CD4-positive, alpha-beta memory T cell (primary cell): ENCODE measurements at places on chromosomes 1 and 21.

- no peak for DNase-seq
These were observed 149.9 kb downstream of the CHRM3 start for GRCh38 chr1:239536165-239536849.

- no peak for DNase-seq
These were observed 11.4 kb upstream of the SLC2A5 start for GRCh38 chr1:9080705-9081291.

DNA sequence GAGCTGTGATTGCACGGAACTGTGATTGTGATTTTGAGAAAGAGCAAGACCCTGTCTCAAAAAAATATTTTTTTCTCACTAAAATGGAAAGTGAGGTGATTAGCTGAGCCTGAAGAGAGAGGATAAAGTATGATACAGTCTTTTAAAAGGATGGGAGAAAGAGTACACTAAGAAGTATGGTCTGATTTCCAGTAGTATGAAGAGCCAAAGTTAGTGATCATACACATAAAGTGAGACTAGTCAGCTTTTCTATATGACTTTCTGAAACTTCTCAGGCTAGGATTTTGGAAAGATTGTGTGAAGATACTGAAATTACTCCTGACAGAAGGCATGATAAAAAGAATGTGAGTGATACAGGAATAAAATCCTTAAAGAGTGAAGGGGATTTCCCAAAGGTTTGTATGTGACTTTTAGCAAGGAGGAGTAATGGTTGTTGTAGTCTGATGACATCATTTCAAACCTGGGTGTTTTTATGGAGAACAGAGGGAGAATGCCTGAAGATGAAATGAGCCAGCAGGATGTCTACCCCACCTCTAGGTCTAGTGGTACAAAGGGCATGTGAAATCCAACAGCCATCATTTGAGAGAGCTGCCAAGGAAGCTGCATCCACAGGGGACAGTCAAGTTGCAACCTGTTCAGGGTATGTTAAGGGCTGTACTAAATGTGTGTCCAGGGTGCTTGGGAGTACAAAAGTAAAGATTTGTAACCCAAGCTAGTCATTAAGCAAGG is 157.7 kb downstream of the PIK3R3 start:
- DNase-seq: no peak

- no peak for DNase-seq
These were observed 6.1 kb upstream of the CROCC start for GRCh38 chr1:16915627-16915973.

- DNase-seq: peak; percentile 57
These were observed 19.7 kb downstream of the BTG2 start for GRCh38 chr1:203325026-203325417.

DNA sequence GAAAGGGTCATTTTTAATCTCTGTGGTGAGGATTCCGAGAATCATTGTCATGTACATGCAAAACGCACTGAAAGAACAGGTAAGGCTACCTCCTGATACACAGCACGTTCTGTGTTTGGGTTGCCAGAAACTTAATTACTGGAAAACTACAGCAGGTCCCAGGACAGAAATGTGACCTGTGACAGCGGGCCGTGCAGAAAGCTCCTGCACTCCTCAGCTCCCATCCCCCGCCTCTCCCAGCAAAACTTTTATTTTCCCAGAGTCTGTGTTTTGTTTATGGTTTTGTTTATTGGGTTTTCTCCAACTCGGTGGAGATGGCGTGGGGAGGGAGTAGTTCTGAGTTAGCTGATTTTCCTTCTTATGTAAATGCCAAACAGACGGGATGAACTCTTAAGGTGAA is 44.7 kb downstream of the SLC44A3 start:
- no peak for DNase-seq

DNA sequence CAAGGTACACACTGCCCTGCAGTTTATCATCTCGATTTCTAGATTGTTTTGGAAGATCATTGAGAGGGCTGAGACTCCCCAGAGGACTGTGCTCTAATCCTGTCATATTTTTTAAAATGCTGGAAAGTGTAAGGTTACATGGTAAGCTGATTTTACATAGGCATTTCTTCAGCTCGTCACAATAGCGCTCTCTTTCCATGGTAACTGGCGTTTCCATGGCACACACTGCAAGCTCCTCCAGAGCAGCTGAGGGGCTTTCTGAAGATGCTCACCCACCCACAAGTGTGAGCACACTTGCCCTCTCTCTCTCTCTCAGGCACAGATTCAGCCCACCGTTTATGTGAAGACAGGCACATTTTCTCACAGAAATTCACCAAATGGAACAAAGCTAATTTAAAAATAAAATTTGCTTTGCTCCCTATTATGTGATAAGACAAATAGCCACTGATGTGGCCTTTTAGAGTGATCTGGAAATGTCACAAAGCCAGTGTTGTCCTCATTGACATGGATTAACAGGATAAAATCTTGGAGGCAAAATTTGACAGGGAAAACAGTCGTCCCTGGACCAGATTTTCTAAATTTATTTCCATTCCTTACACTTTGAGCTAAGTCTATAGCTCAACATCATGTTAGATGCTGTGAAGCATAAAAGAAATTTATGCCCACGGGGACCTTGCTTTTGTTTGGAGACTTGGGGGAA is 421.5 kb downstream of the RWDD3 start:
- no peak for DNase-seq

DNA sequence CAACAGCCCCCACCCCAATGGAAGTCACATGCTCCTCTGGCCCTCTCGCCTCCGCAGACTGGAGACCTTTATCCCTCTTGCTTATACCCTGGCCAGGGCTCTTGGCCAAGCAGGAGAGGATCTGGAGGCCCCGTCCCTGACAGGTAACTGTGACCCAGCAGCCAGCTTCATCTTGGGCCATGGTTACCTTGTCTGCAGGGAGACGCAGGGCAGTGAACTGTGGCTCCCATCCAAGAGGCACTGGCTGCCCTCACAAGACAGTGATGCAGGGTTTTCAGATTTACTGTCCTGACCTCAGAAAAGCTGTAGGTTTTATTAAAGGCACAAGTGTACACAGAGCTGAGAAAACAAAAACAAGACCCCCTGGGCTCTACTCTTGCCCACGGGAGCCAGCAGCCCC is 96.7 kb upstream of the KLHDC7A start:
- DNase-seq: no peak

GRCh38 chr1:226949401-226949800 is 9.3 kb downstream of the COQ8A start:
- no peak for DNase-seq

- no peak for DNase-seq
These were observed 32.9 kb downstream of the KIAA1614 start for GRCh38 chr1:180945551-180945950.

DNA sequence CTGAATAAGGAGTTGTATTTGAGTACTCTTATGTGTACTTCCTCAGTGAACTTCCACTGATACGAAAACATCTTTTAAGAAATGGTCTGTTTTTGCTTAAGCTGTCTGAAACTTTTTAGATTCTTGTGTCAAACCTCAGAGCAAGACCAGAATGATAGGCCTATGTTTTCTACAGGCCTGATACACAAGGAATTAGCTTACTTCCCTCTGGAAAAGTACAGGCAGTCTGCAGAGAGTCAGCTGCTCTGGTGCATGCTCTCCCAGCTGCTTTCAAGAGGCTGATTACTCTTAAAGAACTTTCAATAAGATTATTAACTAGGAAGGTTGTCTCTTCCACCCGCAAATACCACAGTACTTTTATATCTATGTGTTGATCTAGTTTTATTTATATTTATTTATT is 9.5 kb downstream of the SNX27 start:
- DNase-seq: no peak

GRCh38 chr21:44510508-44511218 is 29.3 kb downstream of the KRTAP10-1 start:
- DNase-seq: peak; percentile 78

DNA sequence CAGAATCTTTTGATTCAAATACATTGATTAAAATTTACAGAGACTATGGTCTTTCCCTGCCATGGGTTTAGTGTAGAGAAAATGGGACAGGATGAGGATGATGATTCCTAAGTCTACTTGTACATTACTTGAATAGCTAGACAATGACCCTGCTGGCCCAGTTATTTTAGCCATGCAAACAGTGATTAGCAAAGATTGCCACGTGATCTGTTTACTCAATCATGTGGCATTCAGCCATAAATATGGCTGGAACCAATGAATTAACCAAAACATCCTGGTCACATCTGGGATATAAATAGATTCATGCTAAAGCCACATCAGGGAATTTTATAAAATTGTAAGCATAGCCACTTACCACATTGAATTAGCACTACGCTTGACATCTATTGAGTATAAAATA is 167.3 kb downstream of the PBX1 start:
- no peak for DNase-seq
